ENCODE measurements at places on chromosomes 2 and 18. TPM values are rescaled to one million over a fixed set of nuclear protein-coding genes. Genes with fewer than 3 reads are reported as not detected.

The MIB1 gene
- total RNA-seq = 103 TPM

The CPO gene
- total RNA-seq = 0.53 TPM

The ST8SIA3 gene
- total RNA-seq = 0.69 TPM

The SIX2 gene
- 2.7 TPM for total RNA-seq

The SULT1C3 gene
- total RNA-seq = not detected

The CFAP221 gene
- 0.95 TPM for total RNA-seq

The CYP26B1 gene
- 4.7 TPM for total RNA-seq

The ITGB6 gene
- total RNA-seq = 25.2 TPM

The CHRND gene
- total RNA-seq = 1.3 TPM

The COLEC11 gene
- 2.9 TPM for total RNA-seq

The LOXL3 gene
- 14.6 TPM for total RNA-seq

The CCDC68 gene
- 41.3 TPM for total RNA-seq

The ALPP gene
- total RNA-seq = not detected

The TMEM247 gene
- not detected for total RNA-seq

The CCL20 gene
- not detected for total RNA-seq

The SKOR2 gene
- not detected for total RNA-seq

The GCKR gene
- total RNA-seq = 0.11 TPM

Measured in urinary bladder (tissue), 4 donors.